ENCODE measurements at places on chromosomes 11 and 22.

DNA sequence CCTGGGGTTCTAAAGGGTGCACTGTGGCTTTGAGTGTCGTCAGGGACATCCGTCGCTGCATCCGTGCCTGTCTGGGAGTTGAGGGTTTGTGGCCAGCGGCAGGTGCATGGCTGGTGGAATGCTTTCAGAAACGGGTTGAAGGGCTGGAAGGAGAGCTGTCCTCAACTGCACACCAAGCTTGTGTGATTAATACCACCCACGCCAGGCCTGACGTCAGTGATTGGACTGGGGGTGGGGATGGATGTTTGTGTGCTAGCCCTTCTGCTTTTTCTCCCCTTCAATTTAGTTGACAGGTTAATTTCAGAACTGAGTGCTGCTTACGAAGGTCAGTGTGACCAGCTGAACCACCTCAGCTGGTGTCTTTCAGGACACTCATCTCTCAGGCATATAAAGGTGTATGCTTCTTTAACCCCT, 3.2 kb upstream of the GAB2 start:
- DNase-seq: peak; percentile 29

DNA sequence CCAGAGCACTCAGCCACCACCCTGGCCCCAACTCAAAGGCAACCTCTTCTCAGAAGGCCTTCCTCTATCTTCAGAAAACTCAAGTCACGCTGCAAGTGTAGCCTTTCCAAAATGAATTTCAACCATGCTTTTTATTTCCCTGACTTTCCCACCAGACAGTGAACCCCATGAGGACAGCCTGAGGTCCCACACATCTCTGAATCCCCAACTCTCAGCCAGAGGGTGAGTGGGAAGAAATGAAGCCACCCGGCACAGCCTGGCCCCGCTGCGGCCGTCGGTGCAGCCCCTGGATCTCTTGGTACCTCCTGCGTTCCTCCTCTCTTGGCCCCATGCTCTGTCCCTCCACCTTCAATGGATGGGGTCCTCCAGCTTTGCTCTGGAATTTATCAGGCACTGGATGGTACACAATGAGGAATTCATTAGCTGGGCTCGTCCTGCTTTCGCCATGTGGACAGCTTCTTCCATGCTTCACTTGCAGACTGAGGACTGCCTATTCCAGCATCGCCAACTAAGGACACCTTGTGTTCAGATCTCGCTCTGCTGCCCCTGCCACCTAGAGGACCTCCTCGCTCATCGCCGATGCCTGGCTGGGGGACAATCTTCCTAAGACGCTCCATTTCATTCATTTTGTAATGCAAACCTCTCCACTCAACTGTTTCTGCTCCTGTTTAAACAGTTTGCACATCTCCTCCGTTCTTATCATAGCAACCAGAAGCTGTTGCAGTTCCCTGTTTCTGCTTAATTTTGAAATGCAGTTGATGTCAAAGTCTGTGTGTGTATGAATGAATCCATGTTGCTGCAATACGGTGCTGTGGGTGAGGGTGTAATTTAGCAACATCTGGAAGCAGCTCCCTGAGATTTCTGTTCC, 672.1 kb downstream of the TBC1D22A start:
- DNase-seq: no peak

GRCh38 chr11:28606930-28607329, 498.7 kb downstream of the METTL15 start:
- DNase-seq: no peak

DNA sequence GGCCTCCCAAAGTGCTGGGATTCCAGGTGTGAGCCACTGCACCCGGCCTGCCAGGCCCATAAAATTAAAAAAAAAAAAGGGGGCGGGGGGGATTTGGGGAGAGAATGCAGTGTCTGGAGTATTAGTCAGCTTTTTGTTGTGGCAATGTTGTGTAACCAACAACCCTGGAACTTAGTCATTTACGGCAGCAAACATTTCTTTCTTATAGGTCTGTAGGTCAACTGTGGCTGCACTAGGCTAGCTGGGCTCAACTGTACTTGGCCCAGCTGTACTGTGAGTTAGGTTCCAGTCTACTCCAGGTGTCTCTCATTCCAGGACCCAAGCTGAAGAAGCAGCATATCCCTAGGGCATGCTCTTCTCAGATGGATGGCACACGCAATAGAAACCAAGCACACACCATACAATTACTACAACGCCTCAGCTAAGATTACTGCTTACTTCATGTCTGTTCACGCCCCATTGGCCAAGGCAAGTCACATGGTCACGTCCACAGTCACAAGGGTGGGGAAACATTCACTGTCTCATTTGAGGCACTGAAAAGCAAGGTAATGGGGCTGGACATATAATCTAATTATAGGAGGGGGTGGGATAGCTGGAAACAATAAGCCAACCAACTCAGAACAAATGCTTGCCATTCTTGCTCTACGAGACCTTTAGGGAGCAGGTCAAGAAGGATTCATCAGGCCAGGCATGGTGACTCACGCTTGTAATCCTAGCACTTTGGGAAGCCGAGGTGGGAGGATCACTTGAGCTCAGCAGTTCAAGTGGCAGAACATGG, 10.4 kb upstream of the SPINDOC start:
- DNase-seq: no peak

- no peak for DNase-seq
These were observed 17.9 kb downstream of the APOL5 start for GRCh38 chr22:35735542-35735941.

GRCh38 chr11:120384476-120384875, 48.3 kb downstream of the ARHGEF12 start:
- no peak for DNase-seq

DNA sequence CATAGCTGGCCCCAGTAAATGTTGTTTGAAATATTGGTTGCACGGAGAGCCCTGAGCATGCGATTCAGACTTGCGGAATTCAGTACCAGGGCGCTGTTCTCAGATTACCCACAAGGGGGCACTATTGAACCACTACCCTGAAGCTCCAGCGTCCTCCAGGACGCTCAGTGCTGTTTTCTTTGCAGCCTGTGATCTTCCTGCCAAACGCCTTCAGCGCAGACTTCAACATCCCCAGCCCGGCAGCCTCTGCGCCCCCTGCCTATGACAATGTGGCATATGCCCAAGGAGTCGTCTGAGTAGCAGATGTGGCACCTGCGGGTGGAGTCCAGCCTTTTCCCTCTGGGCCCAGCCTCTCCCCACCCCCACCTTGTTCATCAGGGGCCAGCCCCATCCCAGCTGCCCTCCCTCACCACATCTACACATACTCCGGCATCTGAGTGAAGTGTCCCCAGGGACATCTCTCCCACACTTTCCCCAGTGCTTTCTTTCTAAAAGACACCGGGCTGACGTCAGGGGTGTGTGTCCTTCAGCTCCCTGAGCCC, 9.6 kb upstream of the MS4A10 start:
- peak; percentile 61 for DNase-seq

DNA sequence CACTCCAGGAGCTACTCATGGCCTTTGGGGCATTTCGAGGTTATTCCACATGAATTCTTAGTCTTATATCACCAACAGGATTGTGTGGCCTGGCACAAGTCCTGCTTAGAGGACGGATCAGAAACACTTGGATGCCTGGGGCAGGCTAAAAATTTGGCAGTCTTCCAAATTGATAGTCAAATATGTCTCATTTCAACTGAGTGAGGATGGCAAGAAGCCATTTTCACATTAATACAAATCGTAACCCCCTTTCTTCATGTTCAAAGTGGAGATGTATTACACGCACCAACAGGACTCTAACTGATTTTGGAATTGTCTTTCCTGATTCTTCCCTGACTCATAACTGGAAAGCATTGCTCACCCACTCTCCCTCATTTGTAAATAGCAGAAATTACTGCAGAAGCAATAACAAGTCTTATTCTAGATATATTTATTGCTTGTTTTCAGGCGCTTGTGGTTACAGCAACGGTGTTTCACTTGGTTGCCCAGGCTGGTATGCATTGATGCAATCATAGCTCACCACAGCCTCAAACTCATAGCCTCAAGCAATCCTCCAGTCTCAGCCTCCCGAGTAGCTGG, 10.3 kb upstream of the CCDC86 start:
- no peak for DNase-seq

DNA sequence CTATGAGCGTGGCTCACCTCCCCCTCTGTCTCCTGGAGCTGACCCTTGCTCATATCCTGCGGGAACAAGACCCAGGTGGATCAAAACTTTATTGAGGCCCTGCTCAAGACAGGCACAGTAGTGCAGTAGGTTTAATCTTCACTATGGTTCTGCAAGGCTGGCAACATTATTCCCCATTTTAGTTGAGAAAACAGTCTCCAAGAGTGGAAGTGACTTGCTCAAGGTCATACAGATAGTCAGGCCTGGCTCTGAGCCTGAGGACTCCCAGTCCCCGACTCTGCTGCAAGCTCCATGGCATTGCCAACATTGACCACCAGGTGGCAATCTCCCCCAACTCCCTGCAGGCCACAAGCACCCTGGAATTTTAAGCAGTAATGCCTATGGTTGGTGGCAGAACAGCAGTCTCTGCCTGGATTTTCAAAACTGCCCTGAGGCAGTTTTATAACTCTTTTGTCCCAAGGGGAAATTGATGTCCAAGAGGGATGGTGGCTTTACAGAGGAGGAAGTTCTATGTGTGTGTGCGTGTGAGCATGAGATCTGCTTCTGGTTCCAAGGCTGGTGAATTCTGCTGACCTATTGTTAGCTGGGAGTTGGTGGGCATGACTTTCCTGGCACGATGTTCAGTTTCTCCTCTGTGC, 34.1 kb downstream of the NEU3 start:
- DNase-seq: peak; percentile 68

DNA sequence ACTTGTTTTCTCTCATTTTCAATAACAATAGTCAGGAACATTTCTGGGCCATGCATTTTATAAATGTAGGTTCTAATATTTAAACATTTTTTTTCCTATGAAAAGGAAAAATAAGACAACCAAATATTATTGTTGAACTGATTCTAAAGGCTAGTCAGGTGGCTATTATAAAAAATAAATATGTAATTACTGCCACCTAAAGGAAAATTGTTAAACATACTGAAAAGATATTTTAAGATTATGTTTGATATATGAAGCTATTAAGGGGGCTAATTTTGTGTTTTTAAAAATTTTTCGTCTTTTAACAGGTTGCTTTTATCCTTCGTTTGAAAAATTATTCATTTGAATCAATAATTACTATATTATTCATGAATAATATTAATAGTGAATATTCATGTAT, 62.2 kb upstream of the FDX1 start:
- no peak for DNase-seq

DNA sequence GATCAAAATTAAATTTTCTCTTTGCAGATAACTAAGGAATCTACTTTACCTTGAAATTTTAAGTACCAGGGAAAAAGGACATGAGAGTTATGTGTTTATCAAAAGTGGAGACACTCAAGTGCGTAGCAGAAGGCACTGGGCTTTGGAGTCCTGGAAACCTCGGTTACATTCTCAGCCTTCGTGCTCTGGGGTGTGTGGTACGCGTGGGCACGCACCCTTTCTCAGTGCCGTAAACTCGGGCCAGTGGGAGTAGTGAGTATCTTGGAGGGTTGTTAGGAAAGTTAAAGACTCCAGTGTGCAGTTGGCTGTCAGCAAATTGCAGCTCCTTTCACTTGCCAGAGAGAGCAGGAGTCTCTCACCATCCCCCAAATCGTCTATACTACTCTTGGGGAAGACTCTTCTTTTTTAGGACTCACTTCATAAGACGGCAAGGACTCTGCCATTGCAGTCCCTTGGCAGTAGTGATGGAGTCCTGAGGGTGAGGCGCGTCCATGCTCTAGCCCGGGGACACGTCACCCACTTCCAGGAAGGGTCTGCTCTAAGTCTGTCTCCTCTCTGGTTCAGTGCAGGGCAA, 171.8 kb downstream of the TBC1D22A start:
- DNase-seq: no peak

- no peak for DNase-seq
These were observed 1.5 kb downstream of the ATM start for GRCh38 chr11:108224366-108224765.

- no peak for DNase-seq
These were observed 77.4 kb upstream of the USP47 start for GRCh38 chr11:11764423-11764803.

- no peak for DNase-seq
These were observed 157.3 kb upstream of the BDNF start for GRCh38 chr11:27857588-27857987.

DNA sequence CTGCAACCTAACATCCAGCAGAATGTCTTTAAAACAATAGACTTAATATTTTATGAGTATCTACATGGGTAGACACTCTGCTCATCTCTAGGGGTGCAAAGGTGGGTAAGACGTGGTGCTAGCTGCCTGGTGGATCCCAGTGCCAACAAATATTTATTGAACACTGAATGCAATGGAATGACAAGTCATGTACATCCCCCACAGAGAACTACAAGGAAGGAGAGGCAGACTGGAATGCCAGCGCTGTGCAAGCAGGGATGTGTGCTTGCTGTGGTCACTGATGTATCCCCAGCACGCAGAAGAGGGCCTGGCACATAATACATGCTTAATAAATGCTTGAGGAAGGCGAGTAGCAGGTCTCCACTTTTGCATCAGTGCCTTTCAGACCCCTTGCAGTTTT, 61.9 kb downstream of the CD6 start:
- no peak for DNase-seq

DNA sequence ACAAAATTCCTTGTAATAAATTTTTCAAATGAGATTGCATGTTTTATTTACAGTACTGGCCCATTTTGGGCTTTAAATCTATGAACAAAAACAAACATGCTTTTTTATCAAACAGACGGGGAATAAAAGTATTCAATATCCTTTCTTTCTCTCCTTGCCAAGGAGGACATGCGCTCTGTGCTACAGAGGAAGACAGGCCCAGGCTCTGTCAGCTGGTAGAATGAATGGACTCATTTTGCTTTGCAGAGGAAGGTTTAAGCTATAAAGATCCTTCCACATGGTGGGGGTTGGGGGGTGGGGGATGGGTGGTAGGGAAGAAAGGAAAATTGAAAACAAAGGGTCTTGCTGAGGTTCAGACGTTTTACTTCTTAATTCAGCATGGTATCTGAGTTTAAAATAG, 575.6 kb downstream of the INSC start:
- DNase-seq: no peak

DNA sequence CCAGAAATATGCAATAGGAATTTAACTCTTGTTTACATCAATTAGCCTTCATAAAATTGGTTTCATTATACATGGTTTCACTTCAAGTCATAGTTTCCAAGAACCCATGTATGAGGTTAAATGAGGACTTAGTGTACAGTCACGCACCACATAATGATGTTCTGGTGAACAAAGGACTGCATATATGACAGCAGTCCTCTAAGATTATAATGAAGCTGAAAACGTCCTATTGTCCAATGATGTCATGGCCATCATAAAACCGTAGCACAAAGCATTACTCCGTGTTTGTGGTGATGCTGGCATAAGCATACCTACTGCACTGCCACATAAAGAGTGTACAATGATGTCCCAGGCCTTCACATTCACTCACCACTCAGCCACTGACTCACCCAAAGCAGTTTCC, 31.1 kb downstream of the SMCO4 start:
- no peak for DNase-seq

- DNase-seq: no peak
These were observed 7.9 kb upstream of the ETS1 start for GRCh38 chr11:128595221-128595620.

- DNase-seq: peak; percentile 52
These were observed 650 bp upstream of the MAPK11 start for GRCh38 chr22:50270666-50271394.

DNA sequence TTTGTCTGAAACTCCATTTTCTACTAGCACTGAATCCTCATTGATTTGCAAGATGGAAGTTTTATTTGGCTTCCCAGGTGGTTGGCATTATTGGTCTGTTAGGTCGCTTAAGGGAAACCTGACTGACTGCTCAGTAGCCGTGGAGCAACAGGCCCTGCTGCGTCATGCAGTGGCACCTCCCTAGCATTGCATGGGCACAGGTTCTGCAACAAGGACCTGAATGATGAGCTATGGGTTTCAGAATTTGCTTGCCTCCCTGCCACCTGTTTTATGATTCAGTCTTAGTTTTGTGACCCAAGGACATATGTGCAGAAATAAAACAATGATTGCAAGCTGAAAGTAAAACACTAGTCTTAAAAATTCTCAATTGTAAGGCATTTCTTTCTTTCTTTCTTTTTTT, 128.5 kb downstream of the SLC1A2 start:
- no peak for DNase-seq
